ENCODE measurements at places on chromosomes 1 and 21. TPM values are rescaled to one million over a fixed set of nuclear protein-coding genes. Genes with fewer than 3 reads are reported as not detected.

LIN28A gene
- polyA plus RNA-seq = not detected

OR2L8 gene
- not detected for polyA plus RNA-seq

TTC22 gene
- 3.7 TPM for polyA plus RNA-seq

AMY2B gene
- 7.3 TPM for polyA plus RNA-seq

DCDC2B gene
- 4.3 TPM for polyA plus RNA-seq

PTCH2 gene
- polyA plus RNA-seq = 0.37 TPM

C1QTNF12 gene
- 1.2 TPM for polyA plus RNA-seq

HCRTR1 gene
- polyA plus RNA-seq = not detected

UTP25 gene
- polyA plus RNA-seq = 1.8 TPM

BEND5 gene
- 1.3 TPM for polyA plus RNA-seq

CLCA4 gene
- polyA plus RNA-seq = 0.16 TPM

DMRTA2 gene
- polyA plus RNA-seq = not detected

RPE65 gene
- polyA plus RNA-seq = 0.01 TPM

All from lung (tissue), 17 donors.